ENCODE measurements at places on chromosomes 12 and 14.

DNA sequence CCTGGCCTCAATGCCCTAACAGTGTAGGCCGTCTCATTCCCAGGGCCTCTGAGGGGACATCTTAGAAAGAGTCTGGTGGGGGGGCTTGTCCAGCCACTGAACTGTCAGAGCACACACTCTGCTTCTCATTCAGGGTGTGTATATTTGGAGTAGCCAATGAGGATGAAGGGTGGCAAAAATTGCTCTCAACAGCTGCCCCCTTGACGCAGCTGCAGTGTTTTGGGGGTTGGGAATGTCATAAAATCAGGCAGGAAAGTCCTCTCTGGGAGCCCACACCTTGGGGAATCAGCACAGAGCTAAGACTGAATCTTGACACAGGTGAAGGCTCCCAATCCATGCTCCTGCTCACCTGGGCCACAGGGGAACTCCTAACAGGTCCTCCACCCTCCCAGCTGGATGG lies 1.5 kb downstream of the RASAL1 start:
- no peak for DNase-seq

DNA sequence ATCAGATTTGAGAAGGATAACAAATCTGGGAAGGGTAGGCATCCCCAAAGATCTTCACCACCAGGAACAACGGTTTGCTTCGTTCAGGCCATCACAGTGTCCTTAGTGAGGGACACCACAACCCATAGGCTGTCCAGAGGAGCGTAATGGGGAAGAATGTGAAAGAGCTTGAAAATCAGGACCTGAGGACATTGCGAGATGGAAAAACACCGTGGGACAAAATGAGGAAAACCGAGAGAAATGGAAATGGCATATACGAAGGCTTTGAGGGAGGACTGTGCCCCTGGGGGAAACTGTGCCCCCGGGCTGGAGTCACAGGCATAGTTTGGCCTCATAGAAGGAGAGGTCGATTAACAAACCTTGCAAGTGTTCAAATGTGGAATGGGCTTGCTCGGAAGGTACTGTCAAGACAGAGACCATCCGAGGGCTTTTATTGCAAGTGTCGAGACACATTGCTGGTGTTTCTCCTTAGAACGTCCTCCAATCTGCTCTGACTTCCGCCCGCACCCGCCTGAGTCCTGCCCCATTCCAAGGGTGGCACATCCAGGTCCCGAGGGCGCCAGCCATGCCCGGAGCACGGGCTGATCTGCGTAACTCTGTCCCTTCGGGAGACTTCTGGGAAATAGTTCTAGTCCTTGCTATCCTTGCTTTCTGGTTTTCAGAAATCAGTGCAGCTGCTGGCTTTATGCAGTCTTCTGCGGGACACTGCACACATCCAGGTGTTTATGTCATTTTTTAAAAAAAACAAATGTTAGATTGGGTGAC lies 885 bp upstream of the PALS1 start:
- DNase-seq: peak; percentile 57

DNA sequence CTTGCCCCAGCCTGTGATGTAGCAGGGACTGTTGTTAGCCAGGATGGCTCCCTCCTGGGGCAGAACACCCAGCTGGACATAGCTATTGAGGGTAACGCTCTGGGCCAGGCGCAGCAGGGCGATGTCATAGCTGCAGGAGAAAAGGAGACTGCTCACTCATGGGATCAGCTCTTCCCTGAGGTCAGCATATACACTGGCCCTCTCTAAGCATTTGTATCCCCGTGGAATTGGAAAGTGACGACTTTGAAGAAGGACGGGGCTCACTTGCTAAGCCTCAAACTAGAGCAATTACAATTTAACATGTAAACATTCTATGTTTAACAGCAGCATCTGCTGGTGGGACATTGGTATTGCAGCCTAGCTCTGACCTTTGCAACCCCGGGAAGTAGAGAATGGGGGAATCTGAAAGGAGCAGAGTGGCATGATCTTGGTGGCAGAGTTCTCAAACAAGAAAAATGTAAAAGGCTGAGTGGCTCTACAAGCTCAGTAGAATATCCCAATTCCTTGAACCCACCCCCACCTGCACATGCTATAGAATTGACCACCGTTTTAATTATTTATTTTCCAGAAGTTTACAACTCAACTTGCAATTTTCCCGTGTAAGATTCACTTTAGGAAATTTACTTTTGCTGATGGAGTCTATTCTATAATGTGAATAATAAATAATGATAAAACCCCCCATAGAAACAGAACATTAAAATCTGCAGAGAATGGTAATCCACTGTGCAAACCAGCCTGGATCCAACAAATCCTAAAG lies 5.0 kb downstream of the CELA1 start:
- peak; percentile 91 for DNase-seq

DNA sequence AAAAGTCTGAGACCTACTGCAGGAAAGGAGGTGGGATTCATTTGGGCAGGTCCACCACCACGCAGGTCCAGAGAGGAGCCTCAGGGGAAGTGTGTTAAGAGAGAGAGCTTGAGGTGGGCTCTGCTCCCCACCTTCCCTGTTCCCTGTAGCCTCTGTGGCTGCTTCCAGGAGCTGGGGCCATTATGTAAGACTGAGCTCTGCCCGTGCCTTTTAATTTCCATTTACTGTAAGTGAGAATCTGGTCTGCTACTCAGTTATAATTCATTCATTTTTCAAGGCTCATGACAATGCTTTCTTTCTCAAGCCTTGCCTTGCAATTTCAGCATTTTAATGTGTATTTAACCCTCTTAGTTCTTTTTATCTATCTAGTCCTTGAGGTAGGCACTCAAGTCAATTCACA lies 8.3 kb downstream of the SLC4A8 start:
- DNase-seq: peak; percentile 25

Data from hematopoietic multipotent progenitor cell treated with erythropoietin and hydrocortisone succinate and interleukin-3 and kit ligand, for 4 days (in vitro differentiated cells).